ENCODE measurements at places on chromosomes 5 and 9.

DNA sequence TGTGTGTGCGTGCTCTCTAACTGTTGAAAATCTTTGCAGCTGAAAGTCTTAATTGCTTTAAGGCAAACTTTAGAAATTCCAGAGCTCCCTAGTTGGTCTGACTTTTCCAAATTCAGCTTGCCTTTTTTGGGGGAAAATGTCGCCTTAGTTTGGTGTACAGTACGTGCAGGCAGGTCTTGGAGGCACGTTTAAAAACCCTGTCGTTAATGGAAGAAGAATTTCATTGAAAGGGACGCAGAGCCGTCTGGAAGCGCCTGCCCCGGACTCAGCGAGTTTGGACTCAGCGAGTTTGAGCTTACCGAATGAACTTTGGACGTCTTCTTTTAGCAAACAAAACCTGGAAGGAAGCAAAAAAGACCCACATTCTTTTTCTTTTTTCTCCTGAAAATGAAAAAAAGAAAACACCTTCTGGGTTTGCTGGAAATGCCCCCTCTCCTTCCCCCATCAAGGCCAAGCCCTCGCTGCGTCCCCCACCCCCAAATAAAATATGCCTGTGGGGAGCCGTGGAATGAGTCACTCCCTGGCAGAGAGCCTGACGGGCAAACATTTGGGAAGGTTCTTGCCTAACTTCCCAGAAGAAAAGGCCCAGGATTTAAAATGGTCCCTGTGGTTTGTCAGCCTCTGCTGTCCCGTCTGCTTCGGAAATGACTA lies 1.5 kb downstream of the NEK6 start:
- peak; percentile 90 for DNase-seq

DNA sequence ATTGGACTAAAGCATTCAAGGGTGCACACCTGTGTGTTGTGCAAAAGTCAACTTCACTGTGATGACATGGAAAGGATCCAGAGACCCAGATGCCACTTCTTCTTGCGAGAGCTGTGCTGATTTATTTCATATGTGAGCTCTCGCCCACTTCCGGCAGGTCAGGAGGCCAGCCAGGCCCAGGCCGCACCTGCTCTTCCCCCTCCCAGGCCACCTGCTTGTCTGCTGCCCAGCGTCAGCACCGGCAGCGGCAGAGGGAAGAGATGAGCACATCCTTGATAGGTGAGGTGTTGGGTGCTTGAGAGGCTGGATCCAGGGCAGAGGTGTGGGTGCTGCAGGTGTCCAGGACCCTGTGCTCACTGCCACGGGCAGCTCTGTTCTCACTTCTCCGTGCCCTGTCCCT lies 242.9 kb downstream of the FANCC start:
- DNase-seq: no peak

- DNase-seq: no peak
Observed at GRCh38 chr5:156591631-156592030, 258.5 kb upstream of the PPP1R2B start.

- no peak for DNase-seq
Observed at GRCh38 chr5:115246361-115246991, 16.2 kb downstream of the PGGT1B start.

GRCh38 chr9:92517046-92517445 lies 18.7 kb downstream of the ECM2 start:
- DNase-seq: no peak

- DNase-seq: no peak
Observed at GRCh38 chr9:26142631-26143030, 464.4 kb upstream of the TUSC1 start.

GRCh38 chr5:180516440-180516839 lies 22.3 kb downstream of the CNOT6 start:
- DNase-seq: no peak

DNA sequence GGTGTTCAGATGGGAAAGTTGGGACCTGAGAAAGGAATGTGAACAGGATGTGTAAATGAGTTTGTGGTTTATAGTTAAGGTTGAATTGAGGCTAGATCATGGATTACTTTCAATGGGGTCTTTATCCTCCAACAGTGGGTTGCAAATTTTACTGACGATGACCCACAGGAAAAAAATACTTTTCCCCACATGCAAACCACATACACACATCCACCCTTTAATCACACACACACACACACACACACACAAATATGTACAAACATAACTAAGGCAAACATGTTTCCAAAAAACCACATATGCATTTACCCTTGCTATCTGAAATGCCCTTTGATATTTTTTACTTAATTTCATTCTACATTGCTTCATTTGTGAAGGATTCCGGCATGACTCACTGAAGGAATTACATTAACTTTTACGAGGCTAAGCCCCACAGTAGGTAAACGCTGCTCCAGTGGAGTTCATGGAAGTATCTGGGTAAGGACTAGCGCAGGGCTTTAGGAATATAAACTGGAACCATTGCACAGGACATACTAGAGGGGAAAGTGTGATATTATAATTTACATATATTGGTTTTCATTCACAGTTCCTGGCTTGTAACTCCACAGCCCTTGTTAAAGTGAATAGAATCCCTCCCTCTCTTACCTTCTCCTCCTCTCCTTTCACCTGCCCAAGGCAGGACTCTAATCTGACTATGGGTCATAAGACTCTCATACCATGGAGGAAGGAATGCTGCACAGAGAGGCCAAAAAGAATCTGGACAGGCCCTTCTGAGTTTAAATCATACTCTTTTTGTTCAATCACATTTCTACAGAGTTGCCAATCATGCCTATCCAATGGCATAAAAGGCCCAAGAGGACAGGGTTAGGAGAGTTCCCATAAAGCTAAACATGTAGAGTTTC lies 8.5 kb upstream of the SPEF2 start:
- no peak for DNase-seq

DNA sequence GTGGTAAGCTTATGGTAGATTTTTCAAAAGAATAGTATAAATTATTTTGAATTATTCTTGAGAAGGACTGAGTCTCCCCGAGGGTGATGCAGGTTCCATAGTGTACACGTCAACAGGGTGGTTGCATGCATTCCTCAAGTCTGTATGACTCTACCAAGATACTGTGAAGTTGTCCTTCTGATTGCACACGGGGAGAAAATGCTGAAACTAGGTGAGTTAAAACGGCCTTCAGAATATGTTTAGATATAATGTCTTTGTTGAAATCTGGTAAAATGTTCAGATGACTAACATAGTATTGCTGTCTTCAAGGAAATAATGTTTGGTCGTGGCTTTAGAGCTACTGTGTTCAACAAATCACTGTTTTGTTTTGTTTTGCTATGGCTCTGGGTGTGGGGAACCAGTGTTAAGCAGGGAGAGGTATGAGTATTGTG lies 22.4 kb upstream of the TNFAIP8 start:
- no peak for DNase-seq

DNA sequence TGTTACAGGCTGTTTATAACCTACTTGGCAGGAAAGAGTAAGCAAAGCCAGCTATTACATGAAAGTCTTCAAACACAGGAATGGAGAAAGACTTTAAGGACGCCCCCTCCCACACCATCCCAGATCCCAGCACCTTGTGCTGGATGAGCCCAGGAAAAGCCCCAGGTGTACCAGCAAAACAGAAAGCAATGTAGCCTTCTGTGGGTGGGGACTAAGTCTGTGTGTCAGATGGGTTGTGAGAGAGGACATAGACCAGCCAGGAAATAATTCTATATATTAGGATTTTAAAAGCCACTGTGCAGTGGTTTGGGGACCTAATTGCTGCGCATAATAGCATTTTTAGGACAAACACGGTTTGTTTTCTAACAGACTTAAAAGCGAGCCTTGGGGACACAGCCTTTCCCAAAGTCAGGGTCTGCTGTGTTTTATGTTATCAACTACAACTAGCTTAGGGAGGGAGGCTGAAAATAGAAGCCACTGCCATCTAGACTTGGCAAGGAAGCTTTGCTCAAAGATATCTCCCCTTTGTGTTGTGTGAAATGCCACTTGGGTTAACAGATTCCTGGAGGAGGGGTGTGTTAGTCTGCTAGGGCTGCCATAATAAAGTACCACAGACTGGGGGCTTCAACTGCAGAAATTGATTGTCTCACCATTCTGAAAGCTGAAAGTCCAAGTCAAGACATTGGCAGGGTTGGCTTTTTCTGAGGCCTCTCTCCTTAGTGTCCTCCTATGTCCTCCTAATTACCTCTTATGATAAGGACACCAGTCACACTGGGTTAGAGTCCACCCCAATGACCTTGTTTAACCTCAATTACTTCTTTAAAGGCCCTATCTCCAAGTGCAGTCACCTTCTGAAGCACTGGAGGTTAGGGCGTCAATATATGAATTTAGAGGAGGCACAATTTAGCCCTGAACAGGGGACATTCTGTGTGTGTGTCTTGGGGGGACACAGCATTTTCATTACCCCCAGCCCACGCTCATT lies 17.2 kb upstream of the UBE2QL1 start:
- no peak for DNase-seq

GRCh38 chr9:118990949-118991348 lies 378.3 kb downstream of the BRINP1 start:
- no peak for DNase-seq

DNA sequence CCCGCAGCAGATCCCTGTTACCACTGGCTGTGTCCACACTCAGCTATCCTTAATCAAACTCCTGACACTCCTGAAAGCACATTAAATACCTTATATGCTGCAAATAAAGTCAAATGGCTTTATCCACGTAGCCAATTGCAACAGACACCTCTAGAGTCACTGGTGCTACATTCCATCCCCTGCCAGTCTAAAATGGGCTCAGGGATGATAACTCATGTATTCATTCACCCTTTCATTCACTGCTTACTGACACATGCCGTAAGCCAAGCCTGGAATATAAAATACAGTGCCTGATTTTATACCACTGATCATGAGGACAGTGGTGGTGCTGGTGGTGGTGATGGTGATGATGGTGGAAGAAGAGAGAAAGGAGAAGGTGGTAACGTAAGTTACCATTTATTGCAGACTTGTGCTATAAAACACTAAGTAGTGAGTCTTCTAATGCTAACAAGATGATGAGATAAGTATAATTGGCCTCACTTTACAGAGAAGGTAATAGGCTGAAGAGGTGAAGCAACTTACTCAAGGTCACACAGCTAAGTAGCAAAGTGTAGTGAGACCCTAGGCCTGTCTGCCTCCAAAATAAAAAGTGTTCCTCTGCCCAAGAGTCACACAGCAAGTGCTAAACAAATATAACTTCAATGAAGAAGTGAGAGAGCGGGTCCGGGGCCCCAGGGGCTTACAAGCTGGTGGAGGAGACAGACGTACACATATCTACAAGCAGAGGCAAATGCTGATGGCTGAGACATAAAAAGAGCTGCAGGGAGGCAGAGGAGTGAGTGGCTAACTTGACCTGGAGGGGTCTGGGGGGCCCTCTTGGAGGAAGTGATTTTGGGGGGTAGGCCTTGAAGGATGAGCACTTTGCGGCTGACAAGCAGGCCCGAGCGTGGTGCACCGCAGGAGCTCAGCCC lies 1.2 kb downstream of the TTLL11 start:
- DNase-seq: no peak

GRCh38 chr9:87836951-87837705 lies 45.5 kb upstream of the SPATA31E1 start:
- no peak for DNase-seq

DNA sequence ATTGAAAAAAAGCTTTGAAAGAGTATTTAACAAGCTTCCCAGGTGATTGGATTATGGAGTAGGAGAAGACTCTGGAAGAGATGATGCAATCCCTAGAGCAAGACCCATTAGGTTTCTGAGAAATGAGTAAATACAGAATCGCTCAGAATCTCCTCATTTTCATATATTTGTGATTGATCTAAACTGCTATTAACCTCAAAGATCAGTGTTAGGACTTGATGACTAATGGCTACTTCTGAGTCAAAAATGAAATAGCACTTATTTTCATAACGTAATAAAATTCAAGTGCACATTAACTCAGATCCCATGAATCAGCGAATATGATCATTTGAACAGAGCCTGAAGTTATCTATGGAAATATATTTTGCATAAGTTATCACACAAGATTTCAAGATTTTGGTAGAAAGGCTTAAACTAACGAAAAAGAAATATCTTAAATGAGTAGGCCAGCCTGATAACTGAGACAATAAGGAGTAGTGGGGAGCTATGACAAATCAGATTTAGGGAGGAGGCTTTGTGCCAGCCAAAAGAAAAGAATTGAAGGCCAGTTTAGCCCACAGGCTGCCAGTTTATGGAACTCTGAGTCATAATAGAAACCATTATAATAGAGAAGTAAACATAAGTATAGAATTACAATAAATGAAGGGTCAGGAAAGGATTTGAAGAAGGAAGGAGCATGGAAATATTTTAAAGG lies 106.7 kb upstream of the OSMR start:
- peak; percentile 56 for DNase-seq

DNA sequence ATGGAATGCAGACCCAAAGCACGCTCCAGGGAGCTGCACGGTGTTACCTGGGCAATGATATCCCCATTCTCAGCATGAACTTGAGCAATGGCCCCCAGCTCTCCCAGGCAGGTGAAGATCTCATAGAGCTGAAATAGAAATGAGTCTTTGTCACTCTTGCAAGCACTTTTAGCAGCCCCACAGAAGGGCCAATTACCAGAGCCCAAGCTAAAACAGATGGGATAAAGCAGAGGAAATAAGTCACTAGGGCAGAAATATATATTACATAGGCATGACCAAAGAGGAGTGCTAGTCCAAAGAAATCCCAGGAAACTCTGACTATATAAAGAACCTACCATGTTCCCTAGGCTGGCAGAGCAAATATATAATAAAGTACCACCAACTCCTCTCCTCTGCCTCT lies 97.3 kb downstream of the DPYSL3 start:
- no peak for DNase-seq

GRCh38 chr9:122789256-122790046 lies 718 bp downstream of the OR5C1 start:
- no peak for DNase-seq
